Airway epithelial cell (primary cell): ENCODE measurements at places on chromosomes 1 and 21. TPM values are rescaled to one million over a fixed set of nuclear protein-coding genes. Genes with fewer than 3 reads are reported as not detected.

Gene PGLYRP3
- total RNA-seq, result 2.5 and 6.0 TPM in 2 replicates

Gene AKR7A3
- total RNA-seq, result 0.14 and 0.19 TPM in 2 replicates

Gene SPATA45
- total RNA-seq, result not detected in 2 replicates

Gene BMP8A
- 0.14 TPM in 1 of 2 replicates, not detected in the other for total RNA-seq

Gene SLC2A5
- total RNA-seq, result 0.37 and 0.42 TPM in 2 replicates

Gene AUNIP
- total RNA-seq, result 6.5 and 9.7 TPM in 2 replicates

Gene NEGR1
- 0.05 and 0.07 TPM in 2 replicates for total RNA-seq

Gene MAN1C1
- total RNA-seq, result 0.65 and 1.1 TPM in 2 replicates

Gene NES
- 0.85 and 0.93 TPM in 2 replicates for total RNA-seq

Gene ZNF644
- 22.0 and 31.9 TPM in 2 replicates for total RNA-seq

Gene HOOK1
- total RNA-seq, result 7.1 and 10.7 TPM in 2 replicates

Gene NPPB
- total RNA-seq, result not detected in 2 replicates

Gene CENPF
- total RNA-seq, result 26.4 and 39.8 TPM in 2 replicates

Gene MARK1
- 6.0 and 8.5 TPM in 2 replicates for total RNA-seq

Gene C1orf74
- total RNA-seq, result 10.8 and 13.6 TPM in 2 replicates

Gene CXADR
- total RNA-seq, result 13.3 and 17.1 TPM in 2 replicates
